ENCODE measurements at places on chromosomes 7 and 10. TPM values are rescaled to one million over a fixed set of nuclear protein-coding genes. Genes with fewer than 3 reads are reported as not detected.

DNA sequence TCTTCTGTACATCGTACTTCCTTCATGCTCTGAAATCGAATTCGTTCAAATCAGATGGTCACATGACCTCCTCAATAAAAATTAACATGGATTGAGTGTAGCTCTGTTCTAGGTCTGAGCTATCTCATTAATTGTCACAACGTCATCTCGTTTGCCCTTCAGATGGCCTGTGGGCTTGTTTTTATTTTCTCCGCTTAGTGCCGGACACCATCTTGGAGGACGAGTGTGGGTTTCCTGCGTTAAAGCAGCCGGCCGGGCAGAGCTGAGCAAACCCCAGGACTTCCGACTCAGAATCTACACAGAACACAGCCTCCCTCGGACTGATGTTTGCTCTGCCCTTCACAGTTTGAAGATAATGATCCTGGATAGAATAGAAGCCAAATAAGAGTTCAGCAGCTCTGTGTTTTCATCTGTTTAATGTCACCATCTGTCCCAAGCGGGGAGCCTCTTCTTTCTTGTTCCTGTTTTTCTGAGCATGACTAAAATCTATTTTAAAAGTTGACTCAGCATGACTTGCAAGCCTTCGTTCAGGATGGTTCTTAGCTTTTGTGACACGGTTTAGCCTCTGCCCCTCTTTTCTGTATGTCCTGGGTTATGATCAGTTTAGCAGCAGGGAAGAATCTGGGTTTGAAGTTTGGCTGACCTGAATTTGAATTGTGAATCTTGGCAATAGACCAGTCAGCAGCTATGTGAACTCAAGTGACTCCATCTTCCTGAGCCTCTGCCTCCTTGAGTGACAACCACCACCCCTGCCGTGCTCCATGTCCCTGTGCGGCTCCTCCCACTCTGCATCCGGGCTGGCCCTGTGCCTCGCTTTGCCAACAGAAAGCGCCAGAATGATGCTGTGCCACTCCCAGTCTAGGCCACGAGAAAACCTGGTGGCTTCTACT lies 30.6 kb upstream of the GALNTL5 start:
- DNase-seq, result peak; percentile 20

GRCh38 chr10:112791447-112791846 lies 158.6 kb upstream of the TCF7L2 start:
- no peak for DNase-seq

The PPP1R17 gene
- not detected for total RNA-seq

- DNase-seq, result no peak
These were observed 90.0 kb downstream of the PROSER2 start for GRCh38 chr10:11913079-11913641.

- no peak for DNase-seq
These were observed 10.7 kb downstream of the PEX1 start for GRCh38 chr7:92517631-92518030.

- DNase-seq, result no peak
These were observed 59.2 kb downstream of the HK1 start for GRCh38 chr10:69337296-69338132.

DNA sequence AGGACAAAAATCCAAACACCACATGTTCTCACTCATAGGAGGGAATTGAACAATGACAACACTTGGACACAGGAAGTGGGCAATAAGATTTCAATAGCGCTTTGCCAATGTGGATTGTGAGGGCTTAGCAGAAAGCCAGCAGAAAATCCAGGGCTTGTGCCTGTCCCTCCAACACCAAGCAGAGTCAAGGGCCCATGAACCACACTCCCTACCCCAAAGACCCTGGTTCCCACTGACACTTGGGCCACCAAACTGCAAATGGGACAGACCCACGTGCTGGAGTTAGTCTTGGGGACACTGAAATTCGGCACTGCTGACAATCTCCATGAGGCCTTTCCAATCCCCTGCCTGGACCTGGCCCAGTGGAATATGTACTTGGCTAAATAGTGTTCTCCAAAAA lies 67.0 kb downstream of the GRID1 start:
- no peak for DNase-seq

The PON1 gene
- total RNA-seq, result not detected

- DNase-seq, result no peak
These were observed 47.3 kb upstream of the OIT3 start for GRCh38 chr10:72846238-72846637.

DNA sequence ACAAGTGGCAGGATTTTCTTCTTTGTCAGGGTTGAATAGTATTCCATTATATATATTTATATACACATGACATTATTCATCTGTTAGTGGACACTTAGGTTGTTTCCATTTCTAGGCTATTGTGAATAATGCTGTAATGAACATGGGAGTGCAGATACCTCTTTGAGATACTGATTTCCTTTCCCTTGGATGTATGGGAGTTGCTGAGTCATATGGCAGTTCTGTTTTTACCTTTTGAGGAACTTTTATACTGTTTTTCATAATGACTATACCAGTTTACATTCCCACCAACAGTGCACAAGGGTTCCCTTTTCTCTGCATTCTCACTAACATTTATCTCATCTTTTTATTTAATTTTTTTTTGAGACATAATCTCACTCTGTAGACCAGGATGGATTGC lies 1.8 kb upstream of the CLCN1 start:
- DNase-seq, result no peak

DNA sequence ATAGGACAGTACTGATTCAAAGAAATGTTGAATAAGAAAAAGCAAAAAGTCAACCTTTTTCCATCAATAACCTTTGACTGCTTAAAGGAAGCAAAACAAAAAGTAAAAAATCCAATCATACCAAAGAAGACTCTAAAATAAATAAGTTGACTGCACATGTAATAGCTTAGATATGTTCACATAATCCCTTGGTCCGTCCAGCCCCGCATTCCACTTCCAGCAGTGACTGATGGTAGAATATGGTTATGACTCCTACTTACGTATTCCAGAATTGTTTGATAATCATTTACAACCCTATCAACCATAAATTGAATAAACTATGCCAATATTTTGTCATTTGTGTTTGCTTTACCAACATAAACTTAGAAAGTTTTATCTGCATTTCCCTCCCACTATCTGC lies 77.9 kb downstream of the CTNNA3 start:
- no peak for DNase-seq

The JAKMIP3 gene
- total RNA-seq, result 6.6 TPM

GRCh38 chr10:4352414-4352961 lies 473.5 kb upstream of the AKR1E2 start:
- no peak for DNase-seq

DNA sequence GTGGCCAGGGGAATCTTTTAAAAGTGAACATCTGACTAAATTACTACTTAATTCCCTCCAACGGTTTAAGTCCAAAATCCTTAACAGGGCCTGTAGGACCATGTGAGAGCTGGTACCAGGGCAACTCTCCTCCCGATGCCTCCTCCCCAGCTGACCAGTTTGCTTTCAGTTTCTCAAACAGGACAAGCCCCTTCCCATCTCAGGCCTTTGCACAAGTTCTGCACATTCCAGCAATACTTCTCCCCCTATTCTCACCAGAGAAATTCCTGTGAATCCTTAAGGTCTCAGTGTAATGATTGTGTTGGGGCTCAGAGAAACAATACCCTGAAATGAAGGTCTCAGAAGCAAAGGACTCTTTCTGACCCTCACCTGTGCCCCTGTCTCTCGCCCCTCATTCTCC lies 8.0 kb upstream of the CALHM1 start:
- DNase-seq, result no peak

The SPDYE6 gene
- not detected for total RNA-seq
